ENCODE measurements at places on chromosomes 16 and 17.

DNA sequence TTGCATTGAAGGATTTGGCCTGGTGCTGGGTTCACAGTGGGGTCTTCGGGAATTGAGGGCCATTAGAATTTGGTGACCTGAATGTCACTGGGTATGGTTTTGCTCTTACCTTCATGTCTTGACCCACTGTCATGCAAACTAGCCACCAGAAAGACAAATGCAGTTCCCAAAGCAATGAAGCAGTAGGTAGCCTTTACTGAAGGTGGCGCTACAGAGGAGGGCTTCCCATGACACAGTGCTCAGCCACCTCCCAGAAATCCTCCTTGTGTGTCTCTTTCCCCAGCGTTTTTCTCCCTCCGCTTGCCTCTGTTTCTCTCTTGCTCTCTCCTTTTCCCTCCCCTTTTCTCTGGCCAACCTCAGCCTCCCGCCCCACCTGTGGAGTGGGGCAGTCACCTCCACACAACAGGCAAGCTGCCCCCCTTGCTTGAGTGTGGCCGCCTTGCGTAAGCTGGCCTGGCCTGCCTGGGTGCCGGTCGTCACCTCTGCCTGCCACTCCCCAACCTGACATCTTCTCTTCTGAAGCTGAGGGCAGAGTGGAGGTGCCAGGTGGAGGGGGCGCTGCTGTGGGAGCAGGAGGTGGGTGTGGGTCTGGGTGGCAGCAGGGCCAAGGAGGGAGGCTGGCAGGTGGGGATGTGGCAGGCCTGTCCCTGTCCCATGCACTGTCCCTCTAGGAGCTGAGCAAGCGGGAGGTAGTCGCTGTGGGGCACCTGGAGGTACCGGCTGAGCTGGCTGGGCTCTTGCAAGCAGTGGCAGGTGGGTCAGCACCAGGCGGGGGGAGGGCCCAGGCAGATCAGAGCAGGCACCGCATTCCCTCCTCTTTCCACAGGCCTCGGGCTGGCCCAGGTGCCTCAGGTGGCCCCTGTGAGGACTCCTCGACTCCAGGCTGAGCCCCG, 34.7 kb downstream of the MYO15A start:
- no peak for DNase-seq

- DNase-seq = no peak
These were observed 3.8 kb upstream of the WSCD1 start for GRCh38 chr17:6066183-6066948.

DNA sequence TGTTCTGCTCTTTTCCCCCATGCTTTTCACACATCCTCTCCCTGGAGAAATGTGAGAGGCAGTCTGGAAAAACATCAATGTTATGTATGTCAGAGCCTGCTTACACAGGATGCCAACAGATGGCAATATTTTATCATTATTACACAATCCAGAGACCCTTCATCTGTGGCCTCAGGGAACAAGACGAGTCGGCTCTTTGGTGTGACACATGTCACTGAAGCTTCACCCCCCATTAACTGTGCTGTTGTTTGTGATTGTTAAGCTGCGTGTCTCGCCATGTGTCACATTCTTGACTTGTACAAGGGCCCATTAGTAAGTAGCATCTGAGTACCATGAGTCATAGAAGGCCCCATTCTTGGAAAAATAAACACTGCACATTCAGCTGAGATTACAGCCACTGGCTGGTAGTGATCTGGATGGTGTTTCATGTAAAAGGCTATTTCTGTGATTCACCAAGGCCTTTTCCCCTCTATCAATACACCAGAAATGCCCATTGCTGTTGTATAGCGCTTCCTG, 682.1 kb upstream of the SOX9 start:
- DNase-seq = no peak

- DNase-seq = no peak
These were observed 33.3 kb downstream of the STAT5A start for GRCh38 chr17:42321555-42321954.
